ENCODE measurements at places on chromosomes 5 and 9.

DNA sequence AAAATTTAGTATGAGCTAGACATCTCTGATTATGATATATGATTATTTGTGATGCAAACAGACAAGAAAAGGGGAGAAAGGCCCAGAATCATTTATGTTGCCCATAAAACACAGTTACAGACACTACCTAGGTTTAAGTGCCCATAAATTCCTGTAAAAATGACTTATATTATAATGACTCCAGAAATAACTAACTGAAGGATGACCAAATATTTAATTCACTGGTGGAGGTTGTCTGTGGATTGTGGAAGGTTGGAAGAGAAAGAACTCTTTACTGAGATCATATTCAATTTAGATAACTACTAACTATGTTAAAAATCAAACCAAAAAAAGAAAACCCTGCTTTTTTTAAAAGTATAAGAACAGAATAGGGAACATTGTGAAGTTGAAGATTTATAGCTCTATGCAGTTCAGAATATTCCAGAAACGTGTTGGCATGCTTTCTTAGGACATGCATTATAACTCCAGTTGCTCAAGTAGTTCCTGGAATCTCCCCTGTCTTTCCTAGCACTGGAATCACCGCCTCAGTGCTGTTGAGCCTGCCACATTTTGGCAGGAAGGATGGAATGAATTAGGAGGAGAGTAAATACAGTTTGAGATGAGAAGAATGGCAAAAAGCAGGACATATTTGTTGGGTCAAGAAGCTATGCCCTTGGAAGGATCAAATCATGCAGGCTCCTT, 72.0 kb upstream of the PAPPA start:
- DNase-seq: no peak

- no peak for DNase-seq
These were observed 27.8 kb downstream of the DPYSL3 start for GRCh38 chr5:147481874-147482705.

DNA sequence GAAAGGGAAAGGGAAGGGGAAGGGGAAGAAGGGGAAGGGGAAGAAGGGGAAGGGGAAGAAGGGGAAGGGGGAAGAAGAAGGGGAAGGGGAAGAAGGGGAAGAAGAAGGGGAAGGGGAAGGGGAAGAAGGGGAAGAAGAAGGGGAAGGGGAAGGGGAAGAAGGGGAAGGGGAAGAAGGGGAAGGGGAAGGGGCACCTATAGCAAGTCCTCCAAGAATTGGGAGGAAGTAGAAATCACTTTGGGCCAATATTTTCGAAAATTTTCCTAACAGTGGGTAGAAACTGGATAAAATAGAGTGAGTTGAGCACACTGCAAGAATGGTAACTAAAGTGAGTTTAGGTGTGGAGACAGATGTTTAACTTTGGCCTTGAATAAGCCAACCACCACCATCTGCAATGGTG, 915.3 kb downstream of the DNAH5 start:
- no peak for DNase-seq

DNA sequence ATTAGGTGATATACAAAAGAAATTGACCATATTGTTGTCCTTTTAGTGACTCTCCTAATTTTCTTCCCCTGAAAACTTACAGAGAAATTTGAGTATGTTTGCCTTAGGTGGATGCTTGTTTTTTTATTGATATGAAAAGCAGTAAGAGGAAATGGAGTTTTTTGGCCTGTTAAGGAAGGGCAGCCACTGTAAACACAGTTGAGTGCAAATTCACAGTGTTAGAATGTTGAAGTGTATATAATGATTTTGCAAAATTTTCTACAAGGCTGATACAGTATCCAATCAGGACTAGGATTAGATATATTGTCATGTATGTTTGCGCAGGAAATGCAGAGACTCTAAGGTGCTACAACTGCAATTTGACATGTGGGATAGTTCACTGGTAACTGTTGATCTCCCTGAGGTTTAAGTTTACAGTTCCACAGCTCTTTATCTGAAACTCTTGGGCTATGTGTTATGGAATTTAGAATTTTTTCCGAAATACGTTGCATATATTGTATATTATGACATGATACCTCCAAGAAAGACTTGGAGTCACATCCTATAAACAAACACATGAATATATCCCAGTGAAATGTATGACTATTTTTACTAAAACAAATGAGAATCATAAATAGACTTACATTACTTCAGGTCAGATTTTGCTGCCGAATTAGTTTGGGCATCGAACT, 62.5 kb downstream of the FXN start:
- DNase-seq: no peak

All from effector CD4-positive, alpha-beta T cell (primary cell).